ENCODE measurements at places on chromosomes 5 and 9.
A peak's percentile ranks its signal among the peaks of the same experiment; 100 is the strongest.

- DNase-seq: no peak
Observed at GRCh38 chr9:35293376-35293964, 131.7 kb downstream of the UNC13B start.

DNA sequence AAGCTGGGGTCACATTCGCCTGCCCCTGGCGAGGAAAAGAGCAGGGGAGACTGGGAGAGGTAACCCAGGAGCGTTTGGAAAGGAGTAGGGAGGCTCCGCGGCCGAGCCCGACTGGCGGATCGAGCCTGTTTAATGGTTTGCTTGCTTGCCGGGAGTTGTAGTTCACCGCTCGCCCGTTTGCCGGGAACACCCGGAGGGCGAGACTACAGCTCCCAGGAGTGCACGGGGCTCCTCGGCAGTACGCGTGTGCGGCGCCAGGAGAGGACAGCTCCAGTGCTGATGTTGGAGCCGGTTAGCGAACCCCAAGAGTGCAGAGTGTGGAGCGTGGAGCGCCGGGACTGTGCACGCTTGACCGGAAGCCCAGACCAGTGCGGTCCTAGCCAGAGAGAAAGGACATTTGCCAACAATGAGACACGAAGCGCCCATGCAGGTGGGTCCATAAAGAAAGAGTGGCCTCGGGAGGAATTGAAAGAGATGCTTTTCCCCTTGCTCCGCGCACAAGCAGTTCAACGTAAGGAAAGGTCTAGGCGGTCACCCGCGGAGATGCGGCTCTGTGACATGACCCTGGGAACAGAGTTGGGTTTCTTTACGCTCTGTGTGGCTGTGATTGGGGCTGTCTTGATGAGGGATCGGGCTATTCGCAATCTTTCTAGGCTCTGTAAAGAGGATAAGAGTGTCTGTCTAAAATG lies at the start of gene RAB3C:
Gene RAB3C (plus strand): TSS at position 273 of the 689 bp plus-strand sequence. CDS start 134 bp downstream, at position 407.
- no peak for DNase-seq

DNA sequence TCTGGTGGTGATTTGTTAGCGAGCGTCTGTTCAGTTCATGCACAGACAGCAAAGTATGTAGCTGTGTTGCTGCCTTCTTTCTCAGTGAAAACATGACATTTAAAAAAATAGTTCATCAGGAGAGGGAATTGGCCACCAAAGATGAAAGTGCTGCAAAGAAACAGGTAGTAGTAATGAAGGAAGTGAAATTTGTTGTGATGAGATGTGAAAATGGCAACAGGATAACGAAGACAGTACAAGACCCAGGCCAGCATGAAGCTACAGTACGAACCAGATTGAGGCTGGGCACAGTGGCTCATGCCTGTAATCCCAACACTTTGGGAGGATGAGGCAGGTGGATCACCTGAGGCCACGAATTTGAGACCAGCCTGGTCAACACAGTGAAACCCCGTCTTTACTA lies 136.0 kb downstream of the SMARCA2 start:
- no peak for DNase-seq

- DNase-seq: no peak
Observed at GRCh38 chr9:108588246-108588645, 267.5 kb downstream of the ACTL7B start.

GRCh38 chr9:136623016-136623841 lies 39.5 kb upstream of the EGFL7 start:
- DNase-seq: no peak

DNA sequence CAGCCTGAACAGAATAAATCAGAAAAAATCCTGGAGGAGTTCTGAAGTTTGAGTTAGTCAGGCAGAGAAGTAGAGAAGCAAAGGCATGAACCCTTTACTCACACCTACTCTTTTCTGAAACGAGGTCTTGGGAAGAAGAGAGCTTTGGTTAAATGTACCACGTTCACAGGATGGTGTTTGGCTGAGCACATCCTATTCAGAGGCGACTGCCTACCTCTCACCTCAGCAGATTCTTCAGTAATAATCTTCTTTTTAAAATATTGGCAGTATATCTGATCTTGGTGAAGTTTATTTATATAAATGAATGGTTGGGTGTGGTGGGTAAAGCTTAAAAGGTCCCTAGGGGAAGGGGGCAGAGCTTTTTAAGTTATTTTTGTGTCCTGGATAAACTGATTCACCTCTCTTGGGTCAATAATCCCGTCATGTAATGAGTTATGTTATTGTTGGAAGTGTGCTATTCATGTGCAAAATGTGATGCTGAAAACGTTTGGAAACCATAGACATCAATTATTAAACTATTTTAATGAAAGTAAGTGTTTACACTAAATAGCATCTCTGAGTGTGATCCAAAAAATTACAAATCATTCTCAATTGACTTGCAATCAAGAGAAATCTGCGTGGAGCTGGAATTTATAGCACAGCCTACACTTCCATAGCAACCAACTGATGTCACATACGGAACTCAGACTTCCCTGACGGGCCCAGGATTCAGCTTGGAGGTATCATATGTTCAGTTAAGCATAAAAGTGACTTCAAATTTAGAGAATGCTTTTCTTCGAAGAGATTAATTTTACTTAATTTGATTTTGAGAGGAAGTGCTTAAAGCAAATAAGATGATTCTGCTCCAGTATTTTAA lies 94.3 kb upstream of the EQTN start:
- no peak for DNase-seq

DNA sequence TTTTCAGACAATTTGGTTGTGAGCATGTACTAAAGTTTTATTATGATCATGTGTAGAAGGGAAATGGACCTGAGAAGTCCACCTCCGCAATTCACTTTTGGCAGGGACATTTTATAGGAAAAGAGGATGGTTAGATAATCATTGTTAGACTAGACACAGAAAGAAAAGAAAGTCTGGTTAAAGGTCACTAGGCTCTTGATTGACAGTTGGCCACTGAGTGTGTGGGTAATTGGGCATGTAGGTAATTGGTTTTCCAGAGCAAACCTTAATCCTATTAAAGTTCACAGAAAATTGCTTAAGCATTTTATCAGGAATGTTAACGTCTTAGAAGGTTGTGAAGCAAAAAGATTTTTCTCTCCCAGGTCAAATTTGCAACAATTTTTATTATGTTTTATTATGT lies 158.5 kb upstream of the CLINT1 start:
- no peak for DNase-seq

DNA sequence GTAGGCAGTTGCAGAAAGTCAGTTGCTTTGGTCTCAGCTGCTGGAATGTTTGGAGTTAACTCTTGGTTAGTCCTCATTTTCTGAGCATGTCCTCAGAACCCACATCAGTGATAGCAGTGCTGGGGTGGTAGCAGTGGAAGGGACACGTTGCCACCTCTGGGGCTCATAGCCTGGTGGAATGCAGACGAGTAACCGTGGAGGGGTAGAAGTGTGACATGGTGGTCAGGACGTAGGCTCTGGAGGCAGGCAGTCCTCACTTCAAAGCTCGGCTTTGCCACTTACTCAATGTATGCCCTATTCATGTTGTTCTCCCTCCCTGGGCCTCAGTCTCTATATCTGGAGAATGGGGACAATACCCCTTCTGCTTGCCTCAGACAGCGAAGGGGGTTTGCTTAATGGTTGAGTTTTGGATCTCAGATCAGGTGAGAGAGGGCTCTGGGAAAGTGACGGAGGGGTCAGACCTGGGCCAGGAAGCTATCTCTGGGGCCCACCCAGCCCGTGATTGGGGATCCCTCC lies 62.8 kb downstream of the RGS3 start:
- no peak for DNase-seq

DNA sequence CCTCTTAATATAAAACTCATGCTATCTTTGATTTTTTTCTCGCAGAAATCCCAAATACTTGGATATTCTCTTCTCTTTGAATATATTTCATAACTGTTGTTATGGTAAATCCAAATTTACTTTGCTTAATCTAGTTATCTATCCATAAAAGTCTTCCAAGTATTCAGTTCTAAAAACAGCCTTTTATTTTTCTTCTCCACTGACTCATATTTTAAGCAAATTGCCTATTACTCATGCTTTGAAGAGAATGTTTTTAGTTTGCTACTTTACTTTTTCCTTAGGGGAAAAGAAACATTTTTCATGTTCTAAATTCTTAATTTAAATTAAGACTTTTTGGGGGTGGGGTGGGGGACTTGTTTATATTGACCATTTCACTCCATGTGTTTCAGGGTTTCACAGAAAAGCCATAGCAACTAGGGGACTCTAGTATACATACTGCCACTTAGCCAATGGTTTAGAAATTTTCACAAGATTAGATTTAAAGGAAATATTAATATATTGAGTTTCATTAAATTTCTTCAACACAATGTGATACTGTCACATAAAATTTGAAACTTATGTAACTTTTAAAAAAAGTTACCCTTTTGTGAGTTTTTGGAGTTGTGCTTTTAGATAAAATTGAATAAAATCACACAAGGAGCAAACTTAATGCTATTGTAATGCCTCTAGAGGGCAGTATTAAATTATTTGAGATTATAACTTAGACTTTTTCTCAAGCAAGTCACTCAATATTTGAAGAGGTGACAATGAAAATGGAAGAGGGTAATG lies 545.8 kb upstream of the ARRDC3 start:
- no peak for DNase-seq

- no peak for DNase-seq
Observed at GRCh38 chr9:92749071-92749933, 15.3 kb downstream of the BICD2 start.

GRCh38 chr9:86353655-86354010 lies 577 bp downstream of the TUT7 start:
- DNase-seq: no peak

- DNase-seq: no peak
Observed at GRCh38 chr9:80382211-80382891, 810.6 kb downstream of the TLE4 start.

- no peak for DNase-seq
Observed at GRCh38 chr9:114069476-114070187, 8.5 kb downstream of the AMBP start.

- DNase-seq: no peak
Observed at GRCh38 chr9:95491543-95492320, 25.0 kb downstream of the PTCH1 start.

DNA sequence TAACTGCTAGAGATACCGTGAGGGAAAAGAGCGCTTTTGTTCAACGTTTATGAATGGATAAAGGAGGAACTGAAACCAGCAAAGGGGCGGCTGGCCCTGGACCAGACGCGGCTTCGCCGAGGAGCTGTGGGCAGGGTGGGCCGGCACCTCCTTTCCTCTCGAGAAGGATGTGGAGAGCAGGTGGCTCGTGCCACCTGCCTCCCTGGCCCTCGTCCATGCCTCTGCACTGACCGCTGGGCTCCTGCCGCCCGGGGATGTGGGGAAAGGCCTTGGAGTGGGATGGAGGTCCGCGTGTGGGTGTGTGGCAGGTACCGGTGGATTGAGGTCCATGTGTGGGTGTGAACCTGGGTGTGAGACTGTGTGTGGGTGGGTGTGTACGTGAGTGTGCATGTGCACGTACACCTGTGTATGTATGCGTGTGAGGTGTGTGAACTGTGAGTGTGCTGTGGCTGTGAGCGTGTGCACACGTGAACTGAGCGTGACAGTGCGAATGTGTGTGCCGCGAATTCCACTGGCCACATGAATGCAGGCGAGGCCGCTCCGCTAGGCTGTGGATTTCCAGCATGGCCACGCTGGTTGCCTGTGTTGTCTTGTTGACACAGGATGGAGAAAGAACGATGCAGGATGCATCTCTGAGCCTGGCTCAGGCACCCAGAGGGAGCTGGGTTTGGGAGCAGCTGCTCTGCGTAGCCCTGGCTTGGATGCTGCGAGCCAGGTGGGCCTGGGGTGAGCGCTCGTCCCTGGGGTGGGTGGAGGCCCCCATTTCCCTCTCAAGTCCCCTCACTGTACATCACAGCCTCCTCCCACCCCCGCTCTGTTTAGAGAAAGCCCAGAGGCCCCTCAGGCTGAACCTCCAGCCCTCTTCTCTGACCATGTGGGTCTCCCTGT lies 4.4 kb upstream of the CEP72 start:
- peak; percentile 2 for DNase-seq

DNA sequence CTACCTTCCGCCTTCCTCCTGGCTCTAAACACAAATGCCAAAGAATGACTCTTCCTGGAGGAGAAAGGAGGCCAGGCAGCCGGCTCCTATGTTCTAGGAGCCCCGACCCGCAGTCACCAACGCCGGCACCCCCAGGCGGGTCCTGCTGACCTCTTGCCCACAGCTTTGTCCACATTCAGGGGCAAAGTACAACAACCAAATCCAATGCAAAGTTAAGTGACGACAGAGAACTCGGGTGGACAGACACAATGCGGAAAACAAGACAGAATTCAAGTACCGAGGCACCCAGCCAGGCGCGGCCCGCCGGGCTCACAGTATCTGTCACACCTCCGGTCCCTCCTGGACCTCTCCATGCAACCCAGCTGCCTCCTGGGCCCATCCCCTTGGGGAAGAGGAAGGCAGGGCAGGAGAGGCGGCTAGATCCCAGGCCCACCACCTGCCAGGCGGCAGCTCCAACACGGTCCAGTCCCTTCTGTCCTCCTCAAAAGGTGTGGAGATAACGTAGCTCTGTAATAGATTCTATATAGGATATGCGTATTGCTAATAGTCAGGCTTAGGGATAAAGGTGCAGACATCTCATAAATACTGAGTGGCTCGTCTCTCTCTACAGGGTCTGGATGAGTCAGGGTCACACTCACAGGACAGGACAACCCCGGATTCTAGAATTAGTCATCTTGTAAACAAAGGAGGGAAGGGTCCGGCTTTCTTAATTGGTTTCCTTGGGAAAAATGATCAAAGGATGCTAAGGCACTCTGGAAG lies 46.9 kb upstream of the UBAC1 start:
- no peak for DNase-seq

DNA sequence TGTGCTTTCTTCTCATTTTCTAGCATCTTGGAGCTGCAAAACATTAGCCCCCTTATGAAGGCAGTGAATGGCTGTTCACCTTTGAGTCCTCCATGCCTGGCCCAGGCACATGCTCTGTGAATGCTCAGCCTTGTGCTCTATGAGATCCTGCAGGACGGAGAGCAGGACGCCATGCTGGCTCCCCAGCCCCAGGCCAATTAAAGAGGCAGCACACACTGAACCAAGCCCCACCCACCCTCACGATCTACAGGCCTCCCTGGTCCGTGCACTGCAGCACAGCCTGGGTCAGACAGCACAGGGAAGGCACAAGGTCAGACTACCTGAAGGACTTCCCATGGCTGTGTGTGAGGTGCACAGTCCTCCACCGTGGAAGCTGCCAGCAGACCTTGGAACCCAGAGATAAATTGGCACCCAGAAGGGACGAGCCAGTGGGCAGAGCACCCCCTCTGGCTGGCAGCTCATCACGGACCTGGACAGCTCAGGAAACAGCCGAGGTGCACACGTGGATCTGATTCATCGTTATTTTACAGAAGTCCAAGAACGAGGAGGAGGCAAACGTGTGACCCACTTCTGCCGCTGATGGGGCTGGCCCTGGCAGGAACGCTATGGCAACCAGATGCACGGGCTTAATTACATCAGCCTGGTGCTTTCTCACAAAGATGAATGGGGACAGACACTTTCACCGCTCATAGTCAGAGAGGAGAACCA lies 59.5 kb downstream of the OLFM1 start:
- no peak for DNase-seq

GRCh38 chr5:148811756-148812155 lies 14.7 kb upstream of the ADRB2 start:
- no peak for DNase-seq

GRCh38 chr5:38099205-38100168 lies 158.9 kb upstream of the EGFLAM start:
- no peak for DNase-seq
